Thoracic aorta (tissue), 2 donors: ENCODE measurements at places on chromosomes 13 and 19. TPM values are rescaled to one million over a fixed set of nuclear protein-coding genes. Genes with fewer than 3 reads are reported as not detected.

DNA sequence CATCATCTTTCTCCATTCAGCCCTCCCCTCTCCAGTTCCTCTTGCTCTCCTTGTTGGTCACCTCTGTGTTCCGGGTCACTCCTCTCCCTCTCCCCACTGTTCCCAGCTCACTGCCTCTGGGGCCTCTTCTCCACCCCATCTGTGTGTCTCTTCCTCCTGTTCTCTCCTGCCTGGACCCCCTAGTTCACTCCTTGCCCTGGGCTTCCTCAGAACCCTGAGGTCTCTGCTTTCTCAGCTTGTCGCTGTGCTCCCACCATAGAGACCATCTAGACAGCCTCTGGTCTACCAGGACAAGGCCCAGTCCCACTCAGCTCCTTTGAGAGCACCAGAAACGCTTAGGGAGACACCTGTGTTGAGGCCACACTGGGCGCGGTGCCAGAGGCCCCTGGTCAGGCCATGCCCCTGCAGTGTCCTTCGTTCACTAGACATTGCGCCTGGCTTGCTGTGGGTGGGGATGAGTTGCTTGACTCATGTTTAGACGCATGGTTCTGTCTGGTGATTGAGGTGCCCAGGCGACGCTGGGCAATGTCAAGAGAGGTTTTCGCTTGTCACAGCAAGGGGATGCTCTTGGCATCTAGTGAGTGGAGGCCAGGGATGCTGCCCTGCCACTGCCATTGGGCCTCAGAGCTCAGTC is 4.8 kb downstream of the LENG9 start:
- H3K4me1 ChIP-seq = peaks cover 14% of the 10 kb centered on the region
- H3K27me3 ChIP-seq = no peaks in the 10 kb centered on the region
- peaks cover 83% of the 10 kb centered on the region for H3K36me3 ChIP-seq
- DNase-seq = no peak

The EEF1AKMT1 gene
- total RNA-seq = 12.7 TPM

- no peaks in the 10 kb centered on the region for H3K27me3 ChIP-seq
- H3K4me3 ChIP-seq = no peak overlapping the region
- no peak for DNase-seq
- H3K36me3 ChIP-seq = no peaks in the 10 kb centered on the region
Measured at GRCh38 chr13:33684874-33685273, 133.1 kb upstream of the RFC3 start.

- H3K4me1 ChIP-seq = peaks cover 7% of the 10 kb centered on the region
- H3K27me3 ChIP-seq = no peaks in the 10 kb centered on the region
- DNase-seq = no peak
- H3K27ac ChIP-seq = no peak overlapping the region
- H3K36me3 ChIP-seq = no peaks in the 10 kb centered on the region
- no peak overlapping the region for H3K4me3 ChIP-seq
Measured at GRCh38 chr13:106350208-106350607, 185.3 kb downstream of the EFNB2 start.

The SELENOV gene
- total RNA-seq = not detected

The ATP8B3 gene
- total RNA-seq = 0.21 TPM

DNA sequence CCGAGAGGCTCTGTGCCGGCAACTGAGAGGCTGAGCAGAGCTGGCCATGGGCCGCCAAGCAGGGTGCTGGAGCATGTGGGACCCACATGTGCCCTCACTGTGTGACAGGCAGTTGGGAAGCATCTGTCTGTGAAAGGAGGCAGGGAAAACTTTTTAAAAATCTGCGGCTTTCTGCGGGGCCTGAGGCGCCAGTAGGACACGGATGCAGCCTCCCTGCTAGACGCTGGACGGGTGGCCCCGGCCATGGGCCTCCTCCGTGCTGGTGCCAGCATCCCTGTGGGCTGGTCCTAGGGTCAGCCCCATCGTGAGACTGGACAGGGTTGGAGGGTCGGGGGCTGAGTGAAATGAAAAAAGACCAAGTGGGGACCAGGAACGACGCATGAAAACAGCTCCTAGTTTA is 20.9 kb upstream of the DCUN1D2 start:
- peaks cover 3% of the 10 kb centered on the region for H3K4me1 ChIP-seq
- peaks cover 41% of the 10 kb centered on the region for H3K36me3 ChIP-seq
- DNase-seq = no peak
- no peaks in the 10 kb centered on the region for H3K27me3 ChIP-seq
- H3K27ac ChIP-seq = no peak overlapping the region
- no peak overlapping the region for H3K4me3 ChIP-seq

The SBSN gene
- total RNA-seq = not detected

DNA sequence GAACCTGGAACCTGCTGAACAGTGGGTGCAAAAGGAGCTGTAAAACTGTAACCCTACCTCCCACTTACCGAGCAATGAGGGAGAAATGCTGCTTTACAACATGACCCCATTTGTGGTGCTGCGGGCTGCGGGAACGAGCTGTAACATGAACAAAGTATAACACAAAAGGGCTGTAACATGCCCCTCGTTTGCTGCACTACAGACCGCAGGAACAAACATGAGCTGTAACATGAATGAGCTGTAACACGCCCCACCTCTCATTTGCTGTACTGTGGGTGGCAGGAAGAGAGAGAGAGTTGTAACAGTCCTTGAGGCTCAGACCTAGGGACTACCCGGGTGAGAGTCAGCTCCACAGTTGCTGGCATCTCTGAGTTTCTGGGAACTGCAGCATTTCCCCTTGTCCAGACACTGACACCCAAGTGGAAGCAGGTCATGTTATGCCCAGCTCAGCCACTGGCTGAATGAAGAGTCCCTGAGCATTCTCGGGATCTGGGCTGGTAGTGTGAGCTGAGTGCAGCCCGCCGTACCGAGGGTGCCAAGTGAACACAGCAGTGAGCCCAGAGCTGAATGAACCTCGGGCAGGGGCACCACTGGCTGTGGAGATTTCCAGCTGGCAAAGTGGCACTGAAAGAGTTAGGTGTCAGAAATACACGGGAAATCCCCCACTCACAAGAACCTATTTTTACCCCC is 1385.3 kb upstream of the SPRY2 start:
- DNase-seq = no peak
- no peak overlapping the region for H3K27ac ChIP-seq
- H3K4me3 ChIP-seq = no peak overlapping the region
- H3K4me1 ChIP-seq = no peaks in the 10 kb centered on the region
- no peaks in the 10 kb centered on the region for H3K36me3 ChIP-seq

GRCh38 chr13:70386919-70387318 is 278.7 kb upstream of the KLHL1 start:
- no peak overlapping the region for H3K4me3 ChIP-seq
- no peaks in the 10 kb centered on the region for H3K27me3 ChIP-seq
- no peaks in the 10 kb centered on the region for H3K36me3 ChIP-seq
- H3K4me1 ChIP-seq = no peaks in the 10 kb centered on the region
- no peak overlapping the region for H3K27ac ChIP-seq

The PCDH9 gene
- 15.3 TPM for total RNA-seq

GRCh38 chr13:98665638-98665995 is 86.9 kb downstream of the SLC15A1 start:
- no peaks in the 10 kb centered on the region for H3K36me3 ChIP-seq
- H3K27me3 ChIP-seq = no peaks in the 10 kb centered on the region
- no peaks in the 10 kb centered on the region for H3K4me1 ChIP-seq
- H3K4me3 ChIP-seq = no peak overlapping the region
- H3K27ac ChIP-seq = no peak overlapping the region
- no peak for DNase-seq

DNA sequence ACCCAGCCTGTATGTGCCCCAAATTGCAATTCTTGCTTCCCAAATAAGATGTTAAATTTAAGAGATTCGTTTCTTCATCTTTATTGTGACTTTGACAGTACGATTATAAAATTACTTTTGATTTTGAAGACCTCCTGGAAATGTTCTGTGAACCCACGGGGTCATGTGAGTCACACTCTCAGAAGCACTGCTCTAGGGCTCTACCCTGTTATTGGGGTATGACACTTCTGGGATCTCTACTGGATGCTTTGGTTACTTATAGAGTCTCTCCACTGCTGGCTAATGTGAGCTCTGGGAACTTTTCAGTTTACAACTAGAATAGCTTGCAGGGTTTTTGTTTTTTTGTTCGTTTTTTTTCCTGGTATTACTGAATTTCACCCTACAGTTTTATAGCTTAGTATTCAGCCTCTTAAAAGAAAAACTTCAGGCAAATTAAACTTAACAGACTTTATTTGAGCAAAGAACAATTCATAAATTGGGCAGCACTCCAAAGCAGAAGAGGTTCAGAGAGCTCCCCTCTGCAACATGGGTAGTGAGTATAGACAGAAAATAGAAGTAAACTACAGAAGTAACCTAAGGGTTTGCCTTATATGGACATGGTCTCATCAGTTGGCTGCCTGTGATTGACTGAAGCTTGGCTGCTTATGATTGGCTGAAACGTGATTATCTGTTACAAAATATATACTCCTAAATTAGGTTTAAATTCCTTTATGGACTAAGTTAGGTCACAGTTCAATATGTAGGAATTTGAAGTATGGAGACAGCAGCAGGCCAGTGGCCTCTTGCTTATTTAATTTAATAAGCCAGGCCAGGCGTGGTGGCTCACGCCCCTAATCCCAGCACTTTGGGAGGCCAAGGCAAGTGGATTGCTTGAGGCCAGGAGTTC is 28.5 kb upstream of the PSPC1 start:
- H3K27me3 ChIP-seq = no peaks in the 10 kb centered on the region
- H3K4me3 ChIP-seq = no peak overlapping the region
- no peak for DNase-seq
- H3K4me1 ChIP-seq = no peaks in the 10 kb centered on the region

- DNase-seq = no peak
- no peaks in the 10 kb centered on the region for H3K27me3 ChIP-seq
- peaks cover 5% of the 10 kb centered on the region for H3K4me1 ChIP-seq
- H3K4me3 ChIP-seq = no peak overlapping the region
Measured at GRCh38 chr13:109485136-109485794, 301.1 kb downstream of the IRS2 start.

The TSKS gene
- total RNA-seq = not detected

DNA sequence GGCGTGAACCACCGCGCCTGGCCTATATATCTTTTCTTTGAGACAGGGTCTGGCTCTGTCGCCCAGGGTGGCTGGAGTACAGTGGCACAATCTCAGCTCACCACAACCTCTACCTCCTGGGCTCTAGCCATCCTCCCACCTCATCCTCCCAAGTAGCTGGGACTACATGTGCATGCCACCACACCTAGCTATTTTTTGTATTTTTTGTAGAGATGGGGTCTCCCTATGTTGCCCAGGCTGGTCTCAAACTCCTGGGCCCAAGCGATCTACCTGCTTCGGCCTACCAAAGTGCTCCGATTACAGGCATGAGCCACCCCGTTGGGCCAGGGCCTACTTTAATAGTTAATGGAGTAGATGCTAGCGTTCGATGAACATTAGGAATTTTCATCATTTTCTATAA is 3.4 kb downstream of the TNPO2 start:
- no peaks in the 10 kb centered on the region for H3K27me3 ChIP-seq
- no peak for DNase-seq
- peaks cover 27% of the 10 kb centered on the region for H3K36me3 ChIP-seq
- H3K4me1 ChIP-seq = peaks cover 21% of the 10 kb centered on the region
